ENCODE measurements at places on chromosomes 3 and 15.

- no peak for DNase-seq
Measured at GRCh38 chr3:153043729-153044328, 118.2 kb upstream of the RAP2B start.

GRCh38 chr3:38980938-38981337, 70.8 kb downstream of the SCN11A start:
- no peak for DNase-seq

- DNase-seq: no peak
Measured at GRCh38 chr3:110198717-110199587, 861.6 kb upstream of the DPPA4 start.

- no peak for DNase-seq
Measured at GRCh38 chr3:13193320-13194284, 120.4 kb upstream of the IQSEC1 start.

- DNase-seq: no peak
Measured at GRCh38 chr3:152942366-152942765, 107.4 kb downstream of the P2RY1 start.

GRCh38 chr3:120983321-120983665, 75.3 kb downstream of the STXBP5L start:
- DNase-seq: no peak

DNA sequence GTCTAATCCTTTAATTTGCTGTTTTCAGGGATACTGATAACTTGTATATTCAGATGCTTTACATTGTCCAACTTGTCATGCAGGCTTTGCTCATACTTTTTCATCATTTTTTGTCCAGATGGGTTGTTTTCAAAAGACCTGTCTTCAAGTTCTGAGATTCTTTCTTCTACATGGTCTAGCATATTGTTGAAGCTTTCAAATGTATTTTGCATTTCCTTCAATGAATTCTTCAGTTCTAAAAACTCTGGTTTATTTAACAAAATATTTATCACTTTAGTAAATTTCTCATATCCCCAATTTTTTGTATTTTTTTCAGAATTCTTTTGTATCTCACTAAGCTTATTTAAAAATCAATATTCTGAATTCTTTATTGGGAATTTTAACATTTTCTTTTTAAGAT, 388.3 kb upstream of the IL12A start:
- no peak for DNase-seq

DNA sequence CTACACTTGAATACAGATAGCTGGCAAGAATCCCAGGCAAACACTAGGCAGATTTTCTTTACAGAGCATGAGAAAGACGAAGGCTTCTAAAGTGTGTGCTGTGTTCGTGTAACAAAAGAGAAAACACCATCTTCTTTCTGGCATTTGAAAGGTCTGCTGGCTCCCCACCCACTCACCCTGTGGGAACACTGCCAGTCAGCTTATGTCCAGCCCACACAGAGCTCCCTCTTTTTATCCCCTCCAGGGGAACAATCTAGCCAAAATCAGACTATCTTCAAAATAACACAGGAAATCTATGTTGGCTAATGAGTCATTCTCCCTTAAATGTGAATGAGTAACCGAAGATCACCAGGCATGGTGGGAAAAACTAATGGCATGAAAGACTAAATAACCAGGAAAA, 45.6 kb upstream of the PAQR5 start:
- DNase-seq: no peak

- DNase-seq: no peak
Measured at GRCh38 chr3:139357899-139358298, 14.1 kb downstream of the MRPS22 start.

DNA sequence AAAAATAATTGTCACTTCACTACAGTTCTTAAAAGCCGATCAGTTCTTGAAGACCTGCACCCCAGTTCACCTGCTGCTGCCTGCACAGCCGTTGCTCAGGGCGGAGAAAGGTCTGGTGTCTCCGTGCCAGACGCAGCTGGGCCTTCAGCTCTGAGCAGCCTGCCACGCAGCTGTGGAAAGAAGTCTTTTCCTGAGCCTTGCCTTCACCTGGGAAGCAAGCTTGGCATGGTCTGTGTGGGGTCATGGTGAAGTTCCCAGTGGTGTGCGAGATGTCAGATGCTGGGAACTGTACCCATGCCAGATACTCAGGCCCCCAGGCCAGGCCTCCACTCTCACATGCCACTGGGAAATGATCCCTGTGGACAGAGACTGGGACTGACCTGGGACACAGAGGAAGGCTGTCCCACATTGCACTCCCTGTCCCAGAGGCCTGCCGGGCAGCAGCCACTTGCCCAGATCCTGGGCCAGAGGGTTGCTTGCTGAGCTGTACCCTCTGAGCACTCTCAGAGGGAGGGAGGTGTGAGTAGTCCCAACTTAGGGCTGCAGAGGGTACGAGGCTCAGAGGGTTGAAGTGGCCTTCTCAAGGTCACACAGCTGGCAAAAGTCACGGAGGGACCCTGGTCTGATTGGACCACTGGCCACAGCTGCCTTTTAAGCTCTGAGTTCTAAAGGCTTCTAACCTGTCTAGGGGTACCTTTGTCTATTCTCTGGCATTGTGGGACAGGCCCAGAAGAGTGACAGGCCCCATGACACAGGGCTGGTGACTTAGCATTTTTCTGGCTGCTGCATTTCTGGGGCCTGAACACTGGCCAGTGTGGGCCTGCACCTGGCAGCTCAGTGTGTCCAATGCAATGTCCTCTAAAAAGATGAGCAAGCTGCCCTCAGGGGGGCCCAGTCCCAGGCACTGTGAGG, 55.4 kb downstream of the KLF13 start:
- no peak for DNase-seq

- DNase-seq: no peak
Measured at GRCh38 chr15:87959080-87959479, 297.5 kb downstream of the NTRK3 start.

DNA sequence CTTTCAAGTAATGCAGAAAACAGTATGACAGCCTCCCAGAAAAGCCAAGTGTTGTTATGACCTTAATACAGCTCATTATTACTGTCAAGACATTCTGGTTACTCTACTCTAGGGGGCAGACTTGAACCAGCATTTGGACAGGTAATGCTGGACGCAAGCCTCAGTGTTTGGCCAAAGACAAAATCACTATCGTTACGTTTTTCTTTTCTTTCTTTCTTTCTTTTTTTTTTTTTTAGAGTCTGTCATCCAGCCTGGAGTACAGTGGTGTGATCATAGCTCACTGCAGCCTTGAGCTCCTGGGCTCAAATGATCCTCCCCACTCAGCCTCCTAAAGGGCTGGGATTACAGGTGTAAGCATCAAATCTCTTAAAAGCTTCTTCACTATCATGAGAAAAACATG, 29.4 kb upstream of the TMEM45A start:
- no peak for DNase-seq

DNA sequence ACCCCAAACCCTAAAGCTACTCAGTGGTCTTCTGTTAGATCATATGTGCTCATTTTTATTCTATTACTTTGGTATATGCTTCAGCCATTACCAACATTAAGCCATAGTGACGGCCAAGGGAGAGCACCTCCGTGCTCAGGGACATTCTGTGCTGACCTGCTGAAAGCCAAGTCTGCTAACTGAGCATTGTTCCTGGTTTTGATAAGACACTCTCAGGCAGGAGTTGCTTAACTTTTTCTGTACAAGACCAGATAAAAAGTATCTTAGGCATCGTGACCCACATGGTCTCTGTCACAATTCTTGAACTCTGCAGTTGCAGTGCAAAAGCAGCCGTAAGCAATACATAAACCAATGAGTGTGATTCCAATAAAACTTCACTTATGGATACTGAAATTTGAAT, 100.6 kb downstream of the KLHL25 start:
- no peak for DNase-seq

GRCh38 chr3:4529876-4530588, 36.9 kb downstream of the ITPR1 start:
- no peak for DNase-seq

- DNase-seq: peak; percentile 23
Measured at GRCh38 chr3:13069495-13069894, 3.7 kb downstream of the IQSEC1 start.

GRCh38 chr3:168864107-168865021, 768.6 kb upstream of the GOLIM4 start:
- no peak for DNase-seq

DNA sequence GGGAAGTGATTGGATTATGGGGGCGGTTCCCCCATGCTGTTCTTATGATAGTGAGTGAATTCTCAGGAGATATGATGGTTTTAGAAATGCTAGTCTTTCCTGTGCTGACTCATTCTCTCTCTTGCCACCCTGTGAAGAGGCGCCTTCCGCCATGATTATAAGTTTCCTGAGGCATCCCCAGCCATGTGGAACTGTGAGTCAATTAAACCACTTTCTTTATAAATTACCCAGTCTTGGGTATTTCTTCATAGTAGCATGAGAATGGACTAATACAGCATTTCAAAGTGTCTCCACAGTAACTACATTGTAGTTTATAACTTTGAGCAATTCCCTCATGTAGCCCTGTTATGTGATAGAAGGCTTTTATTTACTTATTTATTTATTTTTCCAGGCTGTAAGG, 128.8 kb upstream of the CHRNA7 start:
- DNase-seq: no peak
